Urinary bladder (tissue), 4 donors: ENCODE measurements at places on chromosomes 7 and 10. TPM values are rescaled to one million over a fixed set of nuclear protein-coding genes. Genes with fewer than 3 reads are reported as not detected.

Gene HOXA2
- total RNA-seq = 1.4 TPM

Gene NXPH1
- total RNA-seq = 2.0 TPM

Gene ZNF365
- total RNA-seq = 0.85 TPM

Gene NUTM2A
- total RNA-seq = 0.69 TPM

Gene EBLN1
- total RNA-seq = not detected

Gene MMD2
- total RNA-seq = 0.11 TPM

Gene VAX1
- not detected for total RNA-seq

Gene THNSL1
- 10.9 TPM for total RNA-seq
